ENCODE measurements at places on chromosomes 7 and 10. TPM values are rescaled to one million over a fixed set of nuclear protein-coding genes. Genes with fewer than 3 reads are reported as not detected.

- H3K4me3 ChIP-seq: no peak overlapping the region
- H3K27me3 ChIP-seq: no peaks in the 10 kb centered on the region
- no peaks in the 10 kb centered on the region for H3K36me3 ChIP-seq
- peaks cover 3% of the 10 kb centered on the region for H3K4me1 ChIP-seq
Measured at GRCh38 chr10:70811881-70812280, 3.9 kb upstream of the SGPL1 start.

GRCh38 chr10:94232711-94233383, 129.9 kb downstream of the NOC3L start:
- H3K27ac ChIP-seq: no peak overlapping the region
- H3K4me3 ChIP-seq: no peak overlapping the region
- no peaks in the 10 kb centered on the region for H3K36me3 ChIP-seq

DNA sequence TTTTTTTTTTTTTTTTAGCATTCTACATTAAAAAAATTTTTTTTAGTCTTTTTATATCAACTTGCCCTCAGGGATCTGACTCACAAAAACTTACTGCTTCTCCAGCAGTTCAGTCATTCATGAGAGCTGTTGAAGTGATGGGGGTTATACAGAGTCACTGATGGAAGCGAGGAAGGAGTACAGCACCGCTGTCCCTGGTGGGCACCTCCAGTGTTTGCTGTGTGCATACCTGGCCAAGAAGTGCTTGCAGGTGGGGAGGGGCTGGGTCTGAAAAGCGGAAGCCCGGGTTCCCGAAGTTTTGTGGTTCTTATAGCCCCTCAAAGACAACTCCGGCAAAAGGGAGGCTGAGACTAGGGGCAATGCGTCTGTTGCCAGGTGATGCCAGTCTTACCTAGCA, 46.2 kb downstream of the MINDY4 start:
- H3K27ac ChIP-seq: no peak overlapping the region
- H3K36me3 ChIP-seq: no peaks in the 10 kb centered on the region
- H3K27me3 ChIP-seq: no peaks in the 10 kb centered on the region

GRCh38 chr10:102231357-102232318, 5.5 kb downstream of the ELOVL3 start:
- H3K36me3 ChIP-seq: no peaks in the 10 kb centered on the region
- peaks cover 10% of the 10 kb centered on the region for H3K27me3 ChIP-seq
- H3K4me1 ChIP-seq: peaks cover 21% of the 10 kb centered on the region
- H3K4me3 ChIP-seq: peak overlapping the region; percentile 62
- H3K27ac ChIP-seq: no peak overlapping the region
- peak; percentile 76 for DNase-seq

DNA sequence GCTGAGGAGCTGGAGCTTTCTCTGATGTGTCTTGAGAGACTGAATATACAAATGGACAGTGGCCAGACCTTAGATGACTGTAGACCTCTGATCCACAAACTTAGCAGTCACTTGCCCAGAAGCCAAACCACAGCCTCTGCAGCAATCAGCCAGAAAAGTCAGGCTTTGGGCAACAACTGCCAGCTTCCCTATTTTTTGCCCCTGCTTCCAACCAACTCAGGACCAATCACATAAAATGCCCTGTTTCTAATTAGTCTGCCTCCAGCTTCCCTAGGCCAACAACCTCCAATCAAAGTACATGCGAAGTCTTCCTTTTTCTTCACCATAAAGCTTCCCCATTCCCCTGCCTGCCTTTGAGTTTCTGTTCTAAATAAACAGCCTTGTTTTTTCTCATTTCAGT, 37.8 kb upstream of the CACUL1 start:
- no peaks in the 10 kb centered on the region for H3K27me3 ChIP-seq
- H3K27ac ChIP-seq: no peak overlapping the region
- H3K4me3 ChIP-seq: no peak overlapping the region

- H3K4me3 ChIP-seq: no peak overlapping the region
- no peak overlapping the region for H3K27ac ChIP-seq
- no peak for DNase-seq
- no peaks in the 10 kb centered on the region for H3K4me1 ChIP-seq
Measured at GRCh38 chr10:6689036-6689435, 109.0 kb upstream of the PRKCQ start.

- DNase-seq: no peak
- H3K36me3 ChIP-seq: no peaks in the 10 kb centered on the region
- H3K27me3 ChIP-seq: no peaks in the 10 kb centered on the region
- no peaks in the 10 kb centered on the region for H3K4me1 ChIP-seq
- H3K27ac ChIP-seq: no peak overlapping the region
Measured at GRCh38 chr10:16011548-16011947, 151.2 kb upstream of the MINDY3 start.

GRCh38 chr7:7573701-7574100, 7.0 kb downstream of the MIOS start:
- H3K27ac ChIP-seq: no peak overlapping the region
- no peaks in the 10 kb centered on the region for H3K27me3 ChIP-seq
- H3K4me1 ChIP-seq: no peaks in the 10 kb centered on the region
- DNase-seq: no peak
- no peak overlapping the region for H3K4me3 ChIP-seq

GRCh38 chr10:47098964-47099363, 187.7 kb downstream of the PTPN20 start:
- H3K36me3 ChIP-seq: no peaks in the 10 kb centered on the region
- no peak overlapping the region for H3K27ac ChIP-seq
- H3K4me1 ChIP-seq: no peaks in the 10 kb centered on the region
- DNase-seq: no peak

DNA sequence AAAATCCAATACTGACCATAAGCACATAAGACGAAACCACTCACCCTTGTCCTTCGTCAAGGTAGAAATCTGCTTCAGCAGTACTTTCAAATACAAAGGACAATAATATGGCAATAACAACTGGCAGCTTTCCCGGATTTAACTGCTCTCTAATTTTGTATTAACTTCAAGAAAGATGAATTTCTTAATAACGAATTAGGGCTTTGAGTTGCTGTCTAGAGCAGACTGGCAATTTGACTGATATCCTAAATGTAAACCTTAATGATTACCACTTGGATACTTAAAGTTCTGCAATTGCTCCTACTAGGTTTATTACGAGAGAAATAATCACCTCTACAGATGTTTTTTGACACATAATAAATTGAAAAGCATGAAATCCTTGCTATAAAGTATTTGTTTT, 418.7 kb downstream of the MAGI2 start:
- no peak for DNase-seq
- no peaks in the 10 kb centered on the region for H3K27me3 ChIP-seq

DNA sequence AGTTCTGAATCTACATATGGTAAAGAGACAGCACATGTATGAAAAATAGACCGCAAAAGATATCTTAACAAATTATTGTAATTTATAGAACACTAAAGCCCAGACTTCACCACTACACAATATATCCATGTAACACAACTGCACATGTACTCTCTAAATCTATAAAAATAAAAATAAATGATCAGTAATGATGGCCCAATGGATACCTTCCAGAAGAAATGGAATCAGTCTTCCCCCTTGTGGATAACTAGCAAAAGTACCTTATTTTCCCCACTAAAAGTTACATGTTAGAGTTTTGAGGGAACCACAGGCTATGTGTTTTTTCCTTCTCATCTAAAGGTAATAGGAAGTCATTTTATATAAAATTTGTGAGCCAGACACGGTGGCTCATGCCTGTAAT, 25.7 kb downstream of the C7orf25 start:
- H3K4me1 ChIP-seq: no peaks in the 10 kb centered on the region
- no peak overlapping the region for H3K27ac ChIP-seq

GRCh38 chr10:92787557-92788152, 60.7 kb upstream of the EXOC6 start:
- H3K27me3 ChIP-seq: no peaks in the 10 kb centered on the region
- no peak overlapping the region for H3K27ac ChIP-seq
- H3K36me3 ChIP-seq: no peaks in the 10 kb centered on the region
- H3K4me3 ChIP-seq: no peak overlapping the region
- peak; percentile 63 for DNase-seq
- H3K4me1 ChIP-seq: no peaks in the 10 kb centered on the region

DNA sequence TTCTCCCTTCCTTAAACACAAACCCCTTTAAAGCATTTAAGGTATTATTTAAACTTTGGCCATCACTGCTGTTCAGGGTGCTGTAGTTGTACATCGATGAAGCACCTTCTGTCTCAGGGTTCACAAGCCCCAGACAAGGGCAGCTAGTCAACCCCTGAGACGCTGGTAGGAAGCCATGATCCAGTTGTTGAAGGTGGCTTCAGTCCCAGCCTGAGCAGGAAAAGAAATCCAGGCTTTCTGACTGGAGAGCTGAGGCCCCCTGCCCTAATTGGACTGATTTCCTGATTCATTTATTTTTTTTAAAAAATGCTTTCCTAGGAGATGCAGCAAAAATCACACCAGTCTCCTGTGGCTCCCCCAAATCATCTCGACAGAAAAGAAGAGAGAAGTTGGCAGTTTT, 15.8 kb downstream of the CPA1 start:
- no peak overlapping the region for H3K27ac ChIP-seq
- H3K36me3 ChIP-seq: no peaks in the 10 kb centered on the region
- H3K4me3 ChIP-seq: no peak overlapping the region

DNA sequence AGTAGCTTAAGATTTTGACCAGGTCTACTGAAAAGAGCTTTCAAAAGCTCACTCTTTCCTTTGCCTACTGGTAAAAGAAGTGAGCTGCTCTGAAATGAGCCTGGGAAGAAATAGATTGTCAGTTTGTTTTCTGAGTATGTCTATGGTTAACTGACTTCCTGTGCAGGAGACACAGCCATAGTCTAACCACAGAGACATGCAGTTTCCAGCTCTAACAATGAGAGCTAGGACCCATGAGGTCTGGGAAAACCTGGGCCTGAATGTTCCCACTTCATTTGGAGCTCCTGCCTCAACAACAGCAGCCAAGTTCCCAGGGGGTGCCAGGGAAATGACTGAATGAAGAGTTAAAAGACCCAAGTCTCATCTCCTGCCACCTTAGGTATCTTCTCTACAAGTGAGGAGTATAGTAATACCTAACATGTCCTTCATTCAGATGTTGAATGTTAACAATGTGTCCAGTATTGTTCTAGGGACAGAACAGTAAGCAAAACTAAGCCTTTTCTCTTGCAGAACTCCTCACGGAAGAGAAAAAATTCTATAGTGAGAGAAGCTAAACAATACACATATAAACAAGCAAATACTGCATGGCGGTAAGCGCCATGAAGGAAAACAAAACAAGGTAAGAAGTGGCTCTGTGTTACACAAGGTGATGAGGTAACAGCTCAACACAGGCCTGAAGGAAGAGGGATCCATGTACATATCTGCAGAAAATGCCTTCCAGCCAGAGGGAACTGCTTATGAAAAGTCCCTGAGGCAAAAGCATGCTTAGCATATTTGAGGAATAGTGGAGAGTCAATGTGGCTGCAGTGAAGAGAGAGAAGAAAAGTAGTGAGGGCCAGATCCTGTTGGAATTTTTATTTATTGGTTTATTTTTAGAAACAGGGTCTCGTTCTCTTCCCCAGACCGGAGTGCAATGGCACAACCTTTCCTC, 26.4 kb upstream of the ANKRD1 start:
- no peak overlapping the region for H3K4me3 ChIP-seq
- no peak for DNase-seq
- no peaks in the 10 kb centered on the region for H3K36me3 ChIP-seq
- no peaks in the 10 kb centered on the region for H3K4me1 ChIP-seq
- H3K27me3 ChIP-seq: no peaks in the 10 kb centered on the region

- H3K27ac ChIP-seq: no peak overlapping the region
- H3K36me3 ChIP-seq: no peaks in the 10 kb centered on the region
- DNase-seq: no peak
- H3K4me1 ChIP-seq: no peaks in the 10 kb centered on the region
Measured at GRCh38 chr7:116665332-116665996, 6.5 kb upstream of the MET start.

DNA sequence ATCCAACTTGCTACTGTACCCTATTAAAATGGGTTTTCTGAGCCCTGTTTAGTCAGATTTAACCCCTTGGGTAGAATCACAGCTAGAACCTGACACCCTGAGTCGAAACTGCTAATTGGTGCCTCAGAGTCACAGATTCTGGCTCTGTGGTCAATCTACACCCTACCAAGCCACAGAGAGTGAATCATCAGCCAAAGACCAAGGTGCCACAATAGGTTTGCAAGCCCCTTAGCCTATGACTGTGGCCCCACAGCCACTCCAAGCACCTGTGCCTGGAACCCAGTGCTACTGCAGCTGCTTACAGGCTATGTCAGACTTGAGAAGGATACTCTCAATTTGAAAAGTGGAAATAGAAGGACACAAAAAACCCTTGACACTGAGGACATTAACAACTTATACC, 202.8 kb upstream of the KCND2 start:
- DNase-seq: no peak
- no peak overlapping the region for H3K4me3 ChIP-seq
- H3K4me1 ChIP-seq: no peaks in the 10 kb centered on the region
- H3K36me3 ChIP-seq: no peaks in the 10 kb centered on the region

DNA sequence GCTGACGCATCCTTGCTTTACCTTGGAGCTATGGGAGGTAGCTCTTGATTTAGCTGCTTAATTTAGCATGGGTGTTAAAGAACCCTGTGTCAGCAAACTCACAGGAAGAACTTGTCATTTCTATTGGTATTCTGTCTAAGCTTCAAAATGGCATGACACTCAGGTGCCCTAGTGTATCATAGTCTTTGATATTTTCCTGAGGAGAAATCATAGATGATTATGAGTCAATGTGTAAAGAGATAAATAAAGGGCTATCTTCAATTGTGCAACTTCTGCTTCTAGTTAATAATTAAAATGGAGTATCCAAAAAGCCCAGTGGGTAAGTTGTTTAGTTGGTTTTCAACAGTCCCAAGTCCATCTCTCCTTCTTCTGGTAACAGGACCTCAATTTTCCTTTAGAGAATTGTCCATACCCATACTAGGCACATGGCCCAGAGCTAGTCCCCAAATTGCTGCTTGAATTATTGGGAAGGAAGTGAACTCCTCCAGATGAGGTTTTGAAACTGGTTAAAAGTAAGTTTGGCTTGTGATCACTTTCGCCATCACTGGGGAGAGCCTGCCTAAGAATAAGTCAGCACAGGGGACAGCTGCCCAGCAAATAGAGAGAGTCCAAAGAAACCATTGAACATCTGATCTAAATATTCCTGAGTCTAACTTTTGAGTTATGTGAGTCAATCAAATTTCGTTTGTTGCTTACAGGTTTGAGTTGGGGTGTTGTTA, 169.0 kb upstream of the PHYHIPL start:
- no peak for DNase-seq
- no peaks in the 10 kb centered on the region for H3K4me1 ChIP-seq
- no peak overlapping the region for H3K4me3 ChIP-seq
- no peak overlapping the region for H3K27ac ChIP-seq
- no peaks in the 10 kb centered on the region for H3K27me3 ChIP-seq
- no peaks in the 10 kb centered on the region for H3K36me3 ChIP-seq

Gene SPDYE8
- not detected for total RNA-seq

Gene LOXL4
- total RNA-seq: 0.85 TPM

Gene KNDC1
- total RNA-seq: not detected

Gene IGFBP3
- 14.4 TPM for total RNA-seq

Gene ZNF117
- total RNA-seq: 3.3 TPM

Gene HECTD2
- total RNA-seq: 6.0 TPM

Gene SEMA4G
- total RNA-seq: 233 TPM

Gene ASB10
- not detected for total RNA-seq

Gene SPDYE2
- not detected for total RNA-seq

Gene SLC26A3
- total RNA-seq: 587 TPM

Gene UPF2
- total RNA-seq: 12.6 TPM

Gene TCF7L2
- total RNA-seq: 90.8 TPM
